ENCODE measurements at places on chromosomes 6 and 20.

GRCh38 chr6:49766762-49767161 is 20.3 kb downstream of the PGK2 start:
- no peak for DNase-seq

- no peak for DNase-seq
Observed at GRCh38 chr20:20939006-20939405, 167.2 kb downstream of the LINC00237 start.

- peak; percentile 61 for DNase-seq
Observed at GRCh38 chr6:74638412-74638811, 567.4 kb downstream of the COL12A1 start.

DNA sequence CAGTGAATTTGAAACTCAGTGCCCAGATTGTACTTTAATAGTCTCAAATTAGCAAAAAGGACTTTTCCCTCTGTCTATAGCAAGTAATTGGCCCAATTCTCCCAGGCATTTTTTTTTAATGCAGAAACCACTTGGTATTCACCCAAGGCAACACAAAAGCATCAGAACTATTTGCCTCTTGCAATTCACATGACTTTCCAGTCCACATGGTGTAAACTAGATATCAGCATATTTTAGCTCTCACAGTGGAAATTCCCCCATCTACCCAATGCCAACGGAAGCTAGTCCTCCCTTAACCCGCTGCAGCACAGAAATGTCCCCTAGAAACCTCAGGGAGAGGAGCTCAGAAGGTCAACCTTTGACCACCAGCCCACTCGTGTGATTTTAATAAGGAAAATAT is 103.4 kb upstream of the CDYL start:
- no peak for DNase-seq

DNA sequence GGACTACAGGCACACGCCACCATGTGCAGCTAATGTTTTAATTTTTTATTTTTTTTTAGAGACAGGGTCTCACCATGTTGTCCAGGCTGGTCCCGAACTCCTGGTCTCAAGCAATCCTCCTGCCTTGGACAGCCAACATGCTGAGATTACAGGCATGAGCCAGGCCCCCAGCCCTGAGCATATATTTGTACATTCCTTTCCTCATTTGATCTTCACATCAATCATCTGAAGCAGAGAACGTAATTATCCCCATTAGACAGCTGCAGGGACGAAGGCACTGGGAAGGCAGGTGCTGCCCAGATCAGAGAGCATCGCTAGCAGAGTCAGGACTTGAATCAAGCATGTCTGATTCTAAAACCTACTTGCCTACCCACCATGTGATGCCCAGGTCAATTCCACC is 41.0 kb upstream of the SIRPA start:
- no peak for DNase-seq

DNA sequence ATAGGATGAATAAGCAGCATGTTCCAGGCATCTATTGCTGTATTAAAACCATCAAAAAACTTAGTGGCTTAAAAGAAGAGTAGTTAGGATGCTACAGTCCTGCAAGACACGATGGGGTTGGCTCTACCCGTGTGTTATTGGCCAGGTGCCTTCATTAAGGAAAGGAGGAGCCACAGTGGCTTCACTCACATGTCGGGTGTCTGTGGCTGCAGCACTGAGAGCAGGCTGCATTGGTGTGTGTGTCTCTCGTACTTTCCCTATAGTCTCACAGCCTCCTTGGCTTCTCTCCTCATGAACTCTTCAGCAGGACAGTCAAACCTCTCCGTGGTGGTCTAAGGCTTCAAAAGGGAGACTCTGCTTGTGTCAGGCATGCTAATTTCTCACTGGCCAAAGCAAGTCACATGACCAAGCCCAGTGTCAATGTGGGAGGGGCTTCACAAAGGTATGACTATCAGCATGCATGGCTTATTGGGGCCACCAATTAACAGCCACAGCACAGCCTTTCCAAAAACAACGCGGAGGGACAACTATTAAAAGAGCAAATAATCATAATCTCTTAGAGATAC is 402.8 kb downstream of the KIF16B start:
- no peak for DNase-seq

DNA sequence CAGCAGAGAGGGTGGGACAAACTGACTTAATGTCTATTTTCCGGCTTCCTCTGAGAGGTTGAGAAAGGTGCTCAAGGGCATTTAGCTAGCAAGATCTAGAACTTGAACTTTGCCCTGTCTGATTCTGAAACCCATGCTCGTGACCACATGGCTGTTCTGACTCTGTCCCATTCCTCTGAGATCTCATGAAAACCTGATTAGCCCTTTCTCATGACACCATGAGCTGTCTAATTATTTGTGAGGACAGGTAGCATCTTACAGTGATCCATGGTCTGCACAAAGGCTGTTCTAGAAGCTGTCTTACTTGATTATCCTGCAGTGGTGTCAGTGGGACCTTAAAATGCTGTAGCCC is 89.6 kb upstream of the TOX2 start:
- DNase-seq, result no peak

- no peak for DNase-seq
Observed at GRCh38 chr6:14088600-14089192, 28.9 kb upstream of the CD83 start.

GRCh38 chr20:57829805-57830514 is 120.1 kb upstream of the PMEPA1 start:
- no peak for DNase-seq

- no peak for DNase-seq
Observed at GRCh38 chr6:15017803-15018202, 228.1 kb upstream of the JARID2 start.

DNA sequence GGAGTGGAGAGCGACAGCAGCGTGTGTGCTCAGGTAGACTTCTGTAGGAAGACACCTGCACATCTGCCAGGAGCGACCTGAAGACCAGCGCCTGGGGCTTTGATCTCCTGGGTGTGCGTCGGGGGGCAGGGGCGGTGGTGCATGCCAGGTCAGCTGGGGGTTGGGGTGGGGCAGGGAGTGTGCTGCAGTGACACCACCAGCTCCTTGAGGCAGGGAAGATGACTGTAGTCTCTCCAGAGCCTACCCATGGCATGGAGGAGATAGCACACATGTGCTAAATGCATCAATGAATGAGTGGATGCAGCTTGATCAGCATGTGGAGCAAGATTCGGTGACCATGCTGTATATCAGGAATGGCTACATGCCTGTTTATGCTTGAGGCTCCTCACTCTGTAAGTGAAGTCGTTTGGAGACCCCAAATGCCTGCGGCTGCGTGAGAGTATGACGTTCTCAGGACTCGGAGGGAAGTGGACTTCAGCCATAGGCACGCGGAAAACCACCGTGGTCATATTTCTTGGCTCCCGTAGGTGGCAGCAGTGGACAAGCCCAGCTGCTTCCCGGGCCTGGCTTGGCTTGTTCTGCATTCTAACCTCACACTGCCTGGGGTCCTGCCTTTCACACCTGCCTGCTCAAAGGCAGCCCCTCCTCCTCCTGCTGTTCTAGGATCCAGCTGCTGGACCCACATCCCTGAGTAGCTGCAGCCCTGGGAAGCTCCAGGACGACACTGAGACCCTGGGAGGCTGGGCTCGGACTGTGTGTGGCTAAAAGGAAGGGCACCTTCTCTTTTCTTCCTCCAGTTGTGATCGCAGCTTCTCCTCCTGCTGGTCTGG is 39.4 kb upstream of the KCNK16 start:
- peak; percentile 64 for DNase-seq

DNA sequence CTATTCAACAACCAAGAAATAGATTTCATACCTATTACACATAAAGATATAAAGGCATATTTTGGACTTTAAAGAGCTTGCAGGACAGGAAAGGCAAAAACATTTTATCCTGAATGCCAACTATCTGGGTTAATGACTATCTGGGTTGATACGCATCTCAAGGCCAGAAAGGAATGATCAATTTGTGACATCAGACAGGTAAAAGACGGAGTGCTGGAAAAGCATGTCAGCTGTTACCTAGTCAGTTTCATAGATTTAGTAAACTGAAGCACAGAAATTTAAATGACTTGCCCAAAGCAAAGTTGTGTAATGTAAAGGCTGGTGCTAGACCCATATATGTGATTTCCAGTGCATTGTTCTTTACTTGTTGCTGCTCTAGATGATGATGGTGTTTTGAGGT is 36.8 kb downstream of the HDAC2 start:
- no peak for DNase-seq

- DNase-seq, result no peak
Observed at GRCh38 chr20:46857061-46857831, 37.4 kb upstream of the EYA2 start.

DNA sequence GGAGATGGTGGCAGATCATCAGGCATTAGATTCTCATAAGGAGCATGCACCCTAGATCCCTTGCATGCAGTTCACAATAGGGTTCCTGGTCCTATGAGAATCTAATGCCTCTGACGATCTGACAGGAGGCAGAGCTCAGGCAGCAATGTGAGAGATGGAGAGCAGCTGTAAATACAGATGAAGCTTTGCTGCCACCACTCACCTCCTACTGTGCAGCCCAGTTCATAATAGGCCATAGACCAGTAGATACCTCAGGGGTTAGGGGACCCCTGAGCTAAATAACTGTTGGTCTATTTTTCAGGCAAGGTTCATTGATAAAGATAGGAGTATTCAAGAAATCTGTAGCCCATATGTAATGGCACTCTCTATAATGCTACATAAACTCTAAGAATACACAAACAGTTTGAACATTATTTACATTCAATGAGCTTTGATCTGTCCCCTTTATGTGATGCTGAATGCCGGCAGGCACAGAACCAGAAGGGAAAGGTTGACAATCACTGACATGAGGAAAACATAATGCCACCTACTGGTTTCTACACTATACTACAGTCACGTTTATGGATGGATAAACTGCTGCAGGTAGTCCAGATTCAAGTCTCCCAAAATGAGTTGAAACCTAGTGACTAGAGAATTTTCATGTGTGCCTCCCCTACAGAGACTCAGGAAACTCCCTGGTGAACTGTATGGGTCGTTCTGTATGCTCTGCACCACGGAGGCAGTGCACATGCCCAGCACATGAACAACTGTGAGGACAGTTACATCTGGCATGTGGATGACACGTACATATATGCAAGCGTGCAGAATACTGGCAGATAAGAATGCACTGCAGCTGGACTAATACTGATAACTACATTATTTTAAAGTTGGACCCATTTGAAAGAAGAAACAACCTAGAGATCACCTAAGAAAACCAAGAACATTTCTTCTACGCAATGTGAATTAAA is 72.0 kb downstream of the DST start:
- peak; percentile 34 for DNase-seq

GRCh38 chr6:133648581-133648980 is 240.3 kb upstream of the TCF21 start:
- peak; percentile 57 for DNase-seq

- DNase-seq, result no peak
Observed at GRCh38 chr6:119461187-119461586, 111.6 kb upstream of the MAN1A1 start.

GRCh38 chr20:53162251-53162835 is 190.2 kb downstream of the TSHZ2 start:
- peak; percentile 80 for DNase-seq

DNA sequence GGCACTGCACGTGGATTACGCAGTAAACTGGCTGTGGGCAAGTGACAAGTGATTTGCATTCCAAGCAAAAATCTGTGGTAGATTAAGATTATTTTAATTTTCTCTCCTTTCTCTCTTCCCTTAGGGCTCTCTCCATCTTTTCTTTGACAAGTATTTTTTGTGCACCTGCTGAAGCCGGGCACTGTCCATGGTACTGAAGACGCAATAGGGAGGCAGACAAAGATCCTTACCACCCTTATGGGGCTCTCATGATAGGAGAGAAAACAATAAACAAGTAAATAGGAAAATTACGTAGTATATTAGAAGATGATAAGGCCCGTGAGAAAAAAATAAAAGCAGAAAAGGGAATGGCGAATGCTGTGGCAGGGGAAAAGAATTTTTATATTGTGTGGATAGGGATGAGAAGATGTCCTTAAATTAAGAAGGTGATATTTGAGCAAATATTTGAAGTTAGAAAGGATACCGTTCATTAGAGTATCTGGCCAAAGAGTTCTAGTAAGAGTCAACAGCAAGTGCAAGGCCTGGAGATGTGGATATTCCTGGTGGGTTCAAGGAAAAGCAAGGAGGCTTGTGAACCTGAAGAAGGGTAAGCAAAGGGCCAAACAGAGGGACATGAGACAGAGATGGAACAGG is 146.0 kb downstream of the LAMP5 start:
- DNase-seq, result peak; percentile 12
